ENCODE measurements at places on chromosomes 5 and 9.
A peak's percentile ranks its signal among the peaks of the same experiment; 100 is the strongest.

GRCh38 chr9:87013490-87013889, 66.2 kb upstream of the GAS1 start:
- no peak for DNase-seq

GRCh38 chr5:37568893-37569292, 189.8 kb downstream of the WDR70 start:
- no peak for DNase-seq

DNA sequence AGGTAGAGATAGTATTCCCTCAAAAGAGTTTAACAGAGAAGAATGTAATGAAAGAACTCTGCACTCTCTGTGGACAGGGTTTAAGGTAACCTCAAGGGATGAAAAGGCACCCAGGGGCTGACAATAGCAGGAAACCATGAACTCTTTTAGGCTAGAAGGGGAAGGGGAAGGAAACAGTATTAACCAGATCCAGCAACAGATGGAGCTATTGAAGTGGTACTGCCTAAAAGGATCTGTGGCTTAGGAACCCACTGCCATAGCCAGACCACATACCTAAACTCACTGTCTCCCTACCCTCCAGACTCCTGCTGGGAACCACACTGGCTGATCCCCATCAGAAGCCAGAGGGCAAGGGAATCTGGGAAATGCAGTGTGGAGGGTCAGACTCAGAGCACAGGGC, 35.5 kb downstream of the PLGRKT start:
- no peak for DNase-seq

- no peak for DNase-seq
Observed at GRCh38 chr9:20084125-20084524, 295.3 kb upstream of the SLC24A2 start.

- DNase-seq: no peak
Observed at GRCh38 chr5:178425621-178426068, 164.5 kb downstream of the COL23A1 start.

- no peak for DNase-seq
Observed at GRCh38 chr5:103151156-103151555, 31.1 kb downstream of the PPIP5K2 start.

DNA sequence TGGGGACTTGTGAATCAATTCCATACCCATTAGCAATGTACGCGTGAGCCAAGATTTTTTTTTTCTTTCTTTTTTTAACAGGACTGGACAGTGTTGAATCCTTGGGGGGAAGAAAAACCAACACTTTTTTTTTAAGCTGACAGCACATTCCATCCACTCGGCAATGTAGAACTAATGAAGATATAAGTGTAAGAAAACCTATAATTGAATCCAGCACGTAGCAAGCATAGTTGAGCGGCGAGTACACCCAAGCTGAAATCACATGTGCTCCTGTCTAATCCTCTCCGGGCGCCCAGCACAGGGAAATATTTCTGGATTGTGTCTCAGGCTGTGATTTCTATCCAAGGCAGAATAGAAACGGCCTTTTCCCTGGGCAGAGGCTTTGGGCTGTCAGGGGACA, 118.2 kb downstream of the BOD1 start:
- peak; percentile 46 for DNase-seq

DNA sequence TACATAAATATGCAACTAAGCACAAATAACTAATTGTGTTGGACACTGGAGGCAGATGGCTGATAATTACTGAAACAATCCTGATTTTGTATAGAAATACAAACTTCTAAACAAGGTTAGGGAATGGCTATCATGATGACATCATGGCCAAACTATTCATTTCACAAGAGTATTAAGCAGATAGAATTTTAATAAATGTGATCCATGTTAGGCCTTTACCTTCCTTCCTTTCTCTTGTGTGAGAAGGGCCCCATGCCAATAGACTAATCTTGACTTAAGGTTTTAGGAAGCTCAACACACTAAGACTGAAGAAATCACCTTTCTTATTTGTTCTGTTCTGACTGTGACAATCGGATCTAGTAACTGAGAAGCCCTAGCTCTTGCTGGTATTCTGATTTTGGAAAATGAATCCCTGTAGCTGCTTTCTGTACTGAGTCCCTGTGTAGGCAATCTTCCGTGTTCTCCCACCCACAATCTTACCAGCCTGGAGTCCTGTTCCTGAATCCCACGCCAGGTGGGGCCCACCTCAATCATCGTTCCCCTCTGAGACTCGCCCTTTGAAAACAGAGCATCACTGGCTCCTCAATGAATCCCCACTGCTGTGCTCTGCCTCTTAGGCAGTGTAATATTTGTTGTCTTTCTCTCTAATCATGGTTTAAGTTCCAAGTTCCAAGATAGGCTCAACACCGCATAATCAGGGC, 168.7 kb upstream of the GNA14 start:
- DNase-seq: no peak

GRCh38 chr5:92633176-92633575, 947.8 kb downstream of the NR2F1-AS1 start:
- DNase-seq: no peak

- peak; percentile 41 for DNase-seq
Observed at GRCh38 chr9:134317790-134318414, 8.4 kb upstream of the RXRA start.

GRCh38 chr5:143880178-143880577, 68.2 kb downstream of the HMHB1 start:
- DNase-seq: no peak

GRCh38 chr9:124708633-124709291, 62.3 kb downstream of the NR6A1 start:
- DNase-seq: peak; percentile 51

GRCh38 chr9:101702257-101702656, 36.2 kb downstream of the GRIN3A start:
- no peak for DNase-seq

DNA sequence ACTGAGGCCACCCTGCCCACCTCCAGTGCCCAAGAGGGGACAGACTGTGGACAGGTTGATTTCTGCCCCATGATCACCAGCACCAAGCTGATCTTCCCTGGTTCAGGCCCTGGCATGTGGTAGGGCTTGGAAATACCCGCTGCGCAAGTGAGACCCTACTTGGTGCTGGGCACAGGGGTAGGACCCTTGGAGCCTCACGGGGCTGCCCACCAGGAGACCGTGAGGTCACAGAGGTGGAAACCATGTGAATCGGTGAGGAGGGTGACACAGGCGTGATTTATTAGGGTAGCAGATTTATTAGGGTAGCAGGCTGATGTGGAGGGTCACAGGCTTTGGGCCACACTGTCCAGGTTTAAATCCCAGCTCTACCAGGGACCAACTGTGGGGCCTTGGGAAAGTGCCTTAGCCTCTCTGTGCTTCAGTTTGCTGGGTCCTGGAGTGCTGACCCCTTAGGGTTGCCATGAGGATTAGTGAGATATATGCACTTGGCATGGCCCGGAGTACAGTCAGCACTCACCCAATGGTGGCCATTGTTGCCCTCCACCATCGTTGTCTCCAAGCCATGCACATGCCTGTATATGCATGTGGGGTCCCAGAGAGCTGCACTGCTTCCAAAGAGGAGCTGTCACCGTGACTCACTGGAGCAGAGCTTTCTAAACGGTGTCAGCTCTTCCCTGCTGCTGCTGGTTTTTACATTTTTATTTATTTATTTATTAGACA, 20.9 kb upstream of the DUSP1 start:
- no peak for DNase-seq

GRCh38 chr5:144585681-144586080, 415.0 kb downstream of the KCTD16 start:
- no peak for DNase-seq

DNA sequence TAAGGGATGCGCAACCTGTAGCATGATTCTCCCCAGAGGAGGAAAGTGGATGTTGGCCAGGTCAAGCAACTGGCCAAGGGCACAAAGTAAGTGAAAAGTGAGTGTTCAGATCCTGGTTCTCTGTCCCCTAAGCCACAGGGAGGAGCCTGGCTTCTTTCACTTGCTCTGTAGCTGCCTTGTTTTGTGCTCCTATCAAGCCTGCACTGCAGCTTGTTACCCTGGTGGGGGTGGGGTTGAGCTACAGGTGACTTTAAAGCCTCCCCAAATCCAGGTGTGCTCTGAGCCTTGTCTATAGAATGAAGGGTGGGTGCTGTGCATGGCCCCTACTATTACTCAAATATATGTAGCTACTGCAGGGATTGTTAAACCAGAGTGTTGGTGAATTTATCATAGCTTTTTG, 32.9 kb downstream of the RALGPS1 start:
- DNase-seq: no peak

GRCh38 chr5:136130581-136130980, 2.1 kb upstream of the SMAD5 start:
- no peak for DNase-seq

- DNase-seq: no peak
Observed at GRCh38 chr5:126888175-126888574, 111.2 kb downstream of the LMNB1 start.

DNA sequence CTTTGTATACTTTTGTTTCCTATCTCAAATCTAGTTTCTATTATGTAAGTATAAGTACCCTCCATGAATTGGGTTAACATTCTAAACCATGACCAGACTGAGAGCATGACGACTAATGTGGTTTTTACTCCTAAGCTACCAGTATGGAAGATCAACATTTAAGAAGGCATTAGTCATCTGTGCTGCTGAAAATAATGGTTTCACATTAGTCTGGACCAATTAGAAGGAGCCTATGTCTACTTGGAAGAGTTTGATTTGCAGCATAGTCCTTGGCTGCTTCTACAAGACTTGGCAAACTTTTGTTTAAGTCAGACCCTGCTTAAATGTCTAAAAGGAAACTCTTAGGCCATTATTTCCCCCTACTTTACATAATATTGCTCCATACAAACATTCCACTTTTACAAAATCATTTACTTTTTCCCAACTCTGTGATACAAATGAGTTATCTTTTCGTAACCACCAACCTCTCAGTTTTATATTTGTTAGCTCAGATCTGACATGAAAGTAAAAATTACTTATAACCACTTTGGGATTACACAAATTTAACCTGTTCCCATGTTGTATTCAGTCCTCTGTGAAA, 186.7 kb downstream of the COMMD10 start:
- no peak for DNase-seq
